Epithelial cell of alveolus of lung (primary cell): ENCODE measurements at places on chromosomes 3 and 15. TPM values are rescaled to one million over a fixed set of nuclear protein-coding genes. Genes with fewer than 3 reads are reported as not detected.

CCK gene
- total RNA-seq, result 3.2 and 5.9 TPM in 2 replicates

TMEM212 gene
- not detected in 2 replicates for total RNA-seq

GLDN gene
- total RNA-seq, result 0.08 and 2.1 TPM in 2 replicates

CPA3 gene
- total RNA-seq, result not detected in 2 replicates

ZNF592 gene
- 8.1 and 13.8 TPM in 2 replicates for total RNA-seq

CPNE4 gene
- total RNA-seq, result 1.6 TPM in 1 of 2 replicates, not detected in the other

ZCWPW2 gene
- 0.39 and 0.40 TPM in 2 replicates for total RNA-seq

CKMT1B gene
- 1.0 TPM in 1 of 2 replicates, not detected in the other for total RNA-seq

STAC gene
- 0.08 and 3.2 TPM in 2 replicates for total RNA-seq

SNURF gene
- total RNA-seq, result 1.7 and 9.7 TPM in 2 replicates

SLC27A2 gene
- total RNA-seq, result 0.13 and 0.24 TPM in 2 replicates

CHST13 gene
- not detected in 2 replicates for total RNA-seq

ACVR2B gene
- 2.7 and 3.3 TPM in 2 replicates for total RNA-seq

ATP10A gene
- 0.24 and 3.0 TPM in 2 replicates for total RNA-seq

SLC12A1 gene
- total RNA-seq, result 0.13 TPM in 1 of 2 replicates, not detected in the other

HDC gene
- total RNA-seq, result not detected in 2 replicates

IL5RA gene
- not detected in 2 replicates for total RNA-seq

NOP10 gene
- total RNA-seq, result 241 and 275 TPM in 2 replicates
